Germinal center (tissue), 1 donor: ENCODE measurements at places on chromosomes 6 and 20.

DNA sequence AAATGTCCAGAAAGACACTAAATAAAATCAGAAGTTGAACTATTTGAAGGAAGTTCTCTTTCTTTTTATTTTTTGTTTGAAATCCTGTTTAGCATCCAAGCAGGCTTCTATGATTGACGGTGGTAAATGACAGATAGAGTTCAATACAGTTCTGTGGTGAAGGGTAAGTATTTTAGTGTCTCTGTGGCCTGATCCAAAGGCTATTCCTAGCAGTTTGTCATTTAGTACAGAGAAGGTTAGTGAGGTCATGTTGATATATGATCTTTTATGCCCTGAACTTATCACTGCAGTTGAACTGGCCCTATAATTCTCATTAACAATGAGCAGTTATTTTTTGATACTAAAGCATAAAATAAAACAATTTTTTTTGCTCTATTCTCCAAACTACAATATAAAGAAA, 144.7 kb upstream of the HDAC2 start:
- DNase-seq = no peak

DNA sequence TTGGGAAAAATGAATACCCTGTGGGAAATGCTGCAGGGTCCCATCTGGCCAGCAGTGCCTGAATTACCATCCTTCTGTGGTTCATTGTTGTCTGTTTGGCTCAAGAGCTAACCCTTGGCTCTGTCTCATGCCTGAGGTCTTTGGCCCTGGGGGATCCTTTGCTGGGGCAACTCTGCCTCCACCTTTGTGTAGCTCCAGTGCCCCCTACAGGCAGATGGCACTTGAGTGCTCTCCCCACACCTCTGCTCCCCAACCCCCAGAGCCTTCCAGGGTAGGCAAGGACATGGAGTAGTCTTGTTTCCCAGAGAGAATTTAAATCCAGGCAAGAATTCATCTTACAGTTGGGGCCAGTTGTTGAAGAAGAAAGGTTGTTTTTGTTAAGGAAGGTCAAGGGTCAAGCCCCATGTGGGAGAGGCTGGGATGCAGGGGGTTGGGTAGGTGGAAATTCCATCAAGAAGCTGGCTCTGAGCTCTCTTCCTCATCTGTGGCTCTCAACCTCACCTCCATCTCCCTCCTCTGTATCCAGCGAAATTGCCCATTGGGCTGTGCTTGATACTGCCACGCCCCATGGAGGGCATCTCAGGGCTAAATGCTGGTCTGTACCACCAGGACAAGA, 44.2 kb downstream of the ZNF831 start:
- peak; percentile 87 for DNase-seq

DNA sequence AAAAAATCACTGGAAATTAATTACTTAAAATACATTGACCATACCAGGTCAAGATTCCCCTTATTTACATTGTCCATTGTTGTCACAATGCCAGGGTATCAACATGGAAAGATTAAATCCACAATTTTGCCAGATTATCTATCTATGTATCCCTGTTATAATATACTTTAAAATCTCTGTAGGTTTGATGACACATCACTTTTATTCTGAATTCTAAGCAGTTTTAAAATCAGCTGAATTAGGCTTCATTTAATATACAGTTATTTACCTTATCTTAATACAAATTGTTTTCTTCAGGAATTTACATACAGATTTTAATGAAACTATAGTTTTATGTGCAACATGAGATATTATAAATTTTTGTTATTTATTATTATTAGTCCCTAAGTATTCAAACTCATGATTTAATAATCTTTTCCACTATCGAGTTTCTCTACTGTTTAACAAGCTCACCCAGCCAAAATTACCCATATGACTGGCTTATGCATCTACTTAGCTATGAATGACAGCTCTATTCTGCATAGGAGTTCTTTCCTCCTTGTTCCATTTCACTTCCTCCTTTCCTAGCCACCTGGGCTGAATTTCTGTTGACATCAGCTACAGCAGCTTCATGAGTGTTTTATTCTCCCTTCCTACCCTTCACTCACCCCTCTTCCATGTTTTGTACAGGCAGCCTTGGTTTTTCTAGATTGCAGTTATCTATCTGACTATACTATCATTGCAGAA, 654.2 kb upstream of the MAP3K7 start:
- no peak for DNase-seq

DNA sequence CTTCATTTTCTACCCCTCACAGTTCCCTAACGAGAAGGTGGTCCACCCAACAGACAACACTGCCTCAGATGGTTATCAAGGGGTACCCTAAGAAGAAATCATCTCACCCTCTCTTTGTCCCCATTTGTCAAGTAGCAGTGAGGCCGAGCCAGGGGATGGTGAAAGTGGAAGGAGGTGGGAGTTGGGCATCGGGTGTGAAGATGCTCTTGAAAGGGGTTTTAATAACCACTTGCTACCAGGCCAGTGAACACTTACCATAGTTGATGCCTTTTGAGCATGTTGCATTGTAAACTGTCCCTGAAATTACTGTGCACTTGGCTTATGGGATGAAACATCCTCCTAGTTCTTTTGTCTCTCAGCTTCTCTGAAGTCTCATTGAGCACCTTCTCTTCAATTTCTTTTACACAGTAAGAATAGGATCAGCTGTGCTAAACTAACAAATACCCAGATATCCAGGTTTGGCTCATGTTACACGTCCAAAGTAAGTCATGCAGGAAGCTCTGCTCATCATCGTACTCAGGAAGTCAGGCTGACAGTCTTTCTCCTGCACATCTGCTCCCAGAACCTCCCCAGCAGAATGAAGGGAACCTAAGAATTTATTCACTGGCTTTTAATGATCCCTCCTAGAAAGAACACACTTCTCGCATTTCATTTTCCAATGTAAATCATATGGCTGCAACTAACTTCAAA, 13.3 kb downstream of the HLA-DPB1 start:
- no peak for DNase-seq

DNA sequence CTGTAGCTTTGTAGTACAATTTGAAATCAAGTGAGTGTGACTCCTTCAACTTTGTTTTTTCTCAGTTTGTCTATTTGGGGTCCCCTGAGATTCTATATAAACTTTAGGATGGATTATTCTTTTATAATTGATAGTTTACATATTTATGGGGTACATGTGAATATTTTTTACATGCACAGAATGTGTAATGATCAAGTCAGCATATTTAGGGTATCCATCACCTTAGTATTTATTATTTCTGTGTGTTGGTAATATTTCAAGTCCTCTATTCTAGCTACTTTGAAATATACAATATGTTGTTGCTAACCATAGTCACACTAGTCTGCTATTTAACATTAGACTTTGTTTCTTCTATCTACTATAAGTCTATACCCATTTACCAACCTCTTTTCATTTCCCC, 50.3 kb downstream of the PLCG1 start:
- no peak for DNase-seq

DNA sequence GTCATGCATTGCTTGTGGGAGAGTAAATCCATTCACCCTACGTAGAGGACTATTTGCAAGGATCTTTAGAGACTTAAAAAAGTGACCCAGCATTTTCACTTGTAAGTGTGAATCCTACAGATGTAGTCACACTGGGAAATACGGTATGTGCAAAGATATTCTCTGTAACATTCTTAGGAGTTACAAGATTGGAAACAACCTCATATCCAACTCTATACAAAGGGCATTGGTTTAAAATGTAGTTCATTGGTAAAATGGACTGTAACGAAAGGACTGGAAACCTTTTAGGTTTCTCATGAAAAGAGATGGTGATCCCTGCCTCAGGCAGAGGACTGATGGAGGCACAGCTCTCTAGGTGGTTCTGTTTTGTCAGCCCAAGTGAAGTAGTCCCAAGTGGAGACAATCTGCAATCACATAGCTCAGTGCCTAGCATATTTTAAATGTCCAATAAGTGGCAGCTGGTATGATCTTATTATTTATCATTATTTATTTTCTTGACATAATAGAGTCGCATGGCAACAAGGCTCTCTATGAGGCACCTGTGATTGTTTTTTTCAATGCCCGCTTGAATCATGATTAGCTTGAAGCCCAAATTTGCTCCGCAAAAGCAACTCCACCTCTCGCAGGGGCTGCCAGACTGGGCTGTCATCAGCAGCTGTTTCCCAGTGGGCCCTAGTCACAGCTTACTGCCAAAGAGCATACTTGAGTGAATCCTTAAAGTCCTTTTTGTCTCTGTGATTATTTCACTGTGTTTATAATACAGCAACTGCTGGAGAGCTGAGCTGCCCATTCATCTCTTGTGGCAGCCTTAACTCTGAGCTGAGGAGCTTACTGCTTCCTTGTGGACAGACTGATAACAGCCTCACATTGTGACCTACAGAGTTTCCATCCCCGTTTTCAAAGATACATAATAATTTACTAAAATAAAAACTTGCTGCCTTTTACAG, 19.8 kb upstream of the ENPP1 start:
- DNase-seq = no peak

- no peak for DNase-seq
Observed at GRCh38 chr20:23533161-23533560, 35.1 kb downstream of the CST9L start.

DNA sequence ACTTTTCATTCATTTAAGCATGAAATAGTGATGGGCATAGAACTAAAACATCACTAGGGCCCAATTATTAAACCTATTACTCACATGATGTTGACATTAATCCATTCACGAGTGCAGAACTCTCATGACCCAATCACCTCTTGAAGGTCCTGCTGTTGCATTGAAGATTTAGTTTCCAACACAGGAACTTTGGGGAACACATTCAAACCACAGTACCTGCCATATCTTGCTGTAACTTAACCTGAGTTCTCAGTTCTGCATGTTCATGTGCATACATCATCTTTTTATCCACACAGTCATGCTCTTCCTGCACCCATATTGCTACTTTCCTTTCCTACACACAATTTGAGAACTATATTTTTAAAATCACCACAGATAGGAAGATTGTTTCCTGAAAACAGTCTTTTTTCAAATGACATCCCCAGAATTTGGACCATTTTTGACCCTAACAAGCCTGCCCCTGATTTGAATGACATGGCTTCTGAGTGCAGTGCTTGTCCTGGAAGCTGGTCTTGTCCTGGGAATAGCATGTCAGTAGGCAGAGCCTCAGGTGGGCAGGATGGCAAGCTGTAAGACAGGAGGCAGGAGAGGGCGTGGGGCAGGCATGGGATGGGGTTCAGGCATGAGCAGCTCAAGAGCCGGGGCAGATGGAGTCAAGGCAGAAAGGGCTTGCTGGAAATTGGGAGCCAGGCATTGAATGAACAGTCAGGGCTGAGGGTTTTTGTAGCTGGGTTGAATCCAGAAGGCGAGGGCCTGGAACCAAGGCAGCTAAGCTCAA, 49.2 kb upstream of the FOXC1 start:
- no peak for DNase-seq

- no peak for DNase-seq
Observed at GRCh38 chr6:108888052-108888451, 39.8 kb downstream of the ARMC2 start.

DNA sequence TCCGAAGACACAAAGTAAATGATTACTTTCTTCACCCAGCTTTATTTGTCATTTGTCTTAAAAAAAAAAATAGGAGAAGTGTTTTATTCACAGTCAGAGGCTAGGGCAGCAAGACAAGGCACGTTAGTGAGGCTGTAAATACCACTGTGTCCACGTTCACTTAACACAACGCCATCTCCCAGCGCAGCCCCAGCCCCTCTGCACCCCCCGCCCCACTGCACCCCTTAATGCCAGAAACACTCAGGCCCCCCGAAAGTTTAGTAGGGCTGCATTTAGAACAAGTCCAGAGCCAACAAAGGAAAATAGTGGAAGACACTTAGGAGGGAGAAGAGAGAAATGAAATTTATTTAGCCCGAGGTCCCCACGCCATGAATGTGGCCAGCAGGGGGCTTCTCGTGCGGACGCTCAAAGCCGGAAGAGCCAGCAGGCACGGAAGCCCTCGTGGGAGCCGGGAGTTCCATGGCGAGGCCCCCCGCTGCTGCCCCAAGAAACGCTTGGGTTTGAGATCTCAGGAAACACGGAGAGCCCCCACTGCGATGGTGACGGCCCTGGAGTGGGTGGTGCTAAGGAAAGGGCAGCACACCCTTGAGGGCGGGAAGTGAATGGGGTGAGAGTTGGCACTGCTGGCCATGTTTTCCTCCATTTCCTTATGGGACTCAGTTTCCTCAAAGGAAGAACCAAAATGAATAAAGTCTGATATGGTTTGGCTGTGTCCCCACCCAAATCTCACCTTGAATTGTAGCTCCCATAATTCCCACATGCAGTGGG, 50.2 kb downstream of the IYD start:
- DNase-seq = peak; percentile 74

DNA sequence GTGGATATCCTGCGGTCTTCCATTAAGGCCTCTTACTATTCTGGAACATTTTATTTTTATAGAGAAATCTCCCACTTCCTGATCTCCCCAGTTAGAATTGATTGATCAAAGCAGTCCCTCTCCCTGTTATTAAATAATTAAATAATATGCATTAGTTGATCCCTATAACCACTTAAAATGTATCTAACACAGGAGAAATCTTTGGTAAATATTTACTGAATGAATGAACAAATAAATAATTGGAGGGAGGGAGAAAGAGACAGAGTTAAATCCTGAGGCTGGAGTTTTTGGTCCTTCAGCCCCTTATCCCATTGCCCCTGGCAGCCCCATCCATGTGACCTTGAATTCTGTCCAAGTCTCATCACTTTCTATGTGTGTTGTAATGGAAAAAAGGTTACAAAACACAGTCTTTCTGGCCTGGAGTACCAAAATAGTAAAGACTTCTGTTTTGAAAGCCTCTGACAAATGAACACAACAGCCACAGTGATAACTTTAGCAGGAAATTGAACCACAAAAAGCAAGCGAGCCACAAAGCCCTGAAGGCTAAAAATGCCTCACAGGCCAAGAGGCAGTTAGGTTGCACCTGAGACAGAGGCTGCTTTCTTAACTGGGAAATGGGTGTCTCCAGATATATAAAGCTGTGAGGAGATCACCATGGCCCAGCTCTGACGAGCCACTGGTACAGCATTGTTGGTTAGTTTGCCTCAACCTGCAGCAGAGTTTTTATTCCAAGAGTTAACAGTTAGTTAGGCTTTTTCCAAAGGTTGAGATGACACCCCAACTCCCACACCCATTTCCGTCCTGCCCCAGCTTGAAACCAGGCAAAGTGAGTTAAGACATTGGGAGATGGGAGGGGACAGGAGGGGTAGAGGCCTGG, 11.3 kb downstream of the NT5E start:
- no peak for DNase-seq

GRCh38 chr20:54570561-54570960, 95.2 kb downstream of the DOK5 start:
- DNase-seq = no peak

GRCh38 chr20:60030471-60030870, 72.2 kb downstream of the CDH26 start:
- DNase-seq = no peak

GRCh38 chr6:167560673-167561569, 236.0 kb downstream of the TTLL2 start:
- DNase-seq = no peak

DNA sequence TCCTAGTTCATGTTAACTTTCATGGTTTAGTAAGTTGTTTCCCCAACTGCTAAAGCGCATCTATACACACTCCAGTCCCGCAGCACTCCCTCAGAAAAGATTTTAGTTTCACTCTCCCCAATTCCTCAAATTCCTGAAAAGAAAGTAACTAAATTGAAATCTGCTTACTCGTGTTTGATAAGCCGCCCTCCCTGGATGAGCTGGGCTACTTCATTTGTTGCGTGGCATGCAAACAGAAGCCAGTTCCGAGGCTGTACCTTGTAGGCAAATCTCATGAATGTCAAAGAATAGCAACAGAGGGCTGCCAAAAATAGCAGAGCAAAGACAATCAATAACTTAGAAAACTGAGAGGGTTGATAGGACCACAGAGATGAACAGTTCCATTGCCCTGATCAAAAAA, 16.9 kb downstream of the MPC1 start:
- DNase-seq = no peak
